Neural progenitor cell (in vitro differentiated cells): ENCODE measurements at places on chromosomes 2 and 18. TPM values are rescaled to one million over a fixed set of nuclear protein-coding genes. Genes with fewer than 3 reads are reported as not detected.

- no peak for DNase-seq
Measured at GRCh38 chr2:223941579-223942277, 3.4 kb downstream of the WDFY1 start.

GRCh38 chr2:140200764-140201163 lies 1420.6 kb upstream of the NXPH2 start:
- no peak for DNase-seq

The FOXI3 gene
- total RNA-seq, result 0.51 and 0.90 TPM in 2 replicates

DNA sequence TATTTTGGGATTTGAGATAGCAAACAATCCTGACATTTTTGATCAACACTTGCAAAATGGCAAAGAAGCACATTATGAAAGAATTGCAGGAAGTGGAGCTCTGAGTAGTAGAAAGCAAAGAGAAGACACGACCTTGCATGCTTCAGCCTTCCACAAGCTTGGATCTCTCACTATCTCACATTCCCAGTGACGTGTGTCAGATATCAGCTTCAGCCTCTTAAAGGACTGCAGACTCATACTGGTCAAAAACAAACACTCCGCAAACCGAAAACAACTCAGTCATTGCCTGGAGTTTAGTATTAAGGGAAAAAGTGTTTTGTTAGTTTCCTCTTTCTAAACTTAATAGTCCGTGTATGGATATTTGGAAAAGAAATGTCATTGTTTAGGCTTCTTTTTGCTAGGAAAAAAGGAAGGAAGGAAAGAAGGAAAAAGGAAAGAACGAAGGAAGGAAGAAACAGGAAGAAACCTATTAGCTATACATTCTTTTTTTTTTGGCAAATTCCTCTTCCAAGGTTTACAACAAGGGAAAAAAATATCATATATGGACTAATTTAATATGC lies 32.6 kb upstream of the SLC40A1 start:
- DNase-seq, result no peak

DNA sequence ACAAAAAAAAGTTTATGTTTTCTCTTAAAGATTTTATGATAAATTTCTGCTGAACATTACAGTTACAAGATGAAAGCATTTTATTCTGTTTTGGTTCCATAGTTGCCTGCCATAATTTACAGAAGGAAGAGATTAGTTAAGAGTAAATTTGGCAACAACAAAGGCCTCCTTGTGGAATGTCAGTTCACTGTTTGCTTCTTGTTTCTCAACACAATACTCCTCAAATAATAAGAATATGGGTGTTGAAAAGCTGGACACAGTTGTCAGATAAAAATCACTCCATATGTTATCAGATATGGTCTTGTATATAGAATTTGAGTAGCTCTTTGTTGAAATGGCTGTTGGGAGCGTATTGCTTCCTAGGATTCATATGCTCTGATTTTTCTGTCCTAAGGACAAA lies 359.5 kb downstream of the CPS1 start:
- DNase-seq, result no peak

- DNase-seq, result no peak
Measured at GRCh38 chr2:218128781-218129457, 3.1 kb downstream of the CXCR2 start.

DNA sequence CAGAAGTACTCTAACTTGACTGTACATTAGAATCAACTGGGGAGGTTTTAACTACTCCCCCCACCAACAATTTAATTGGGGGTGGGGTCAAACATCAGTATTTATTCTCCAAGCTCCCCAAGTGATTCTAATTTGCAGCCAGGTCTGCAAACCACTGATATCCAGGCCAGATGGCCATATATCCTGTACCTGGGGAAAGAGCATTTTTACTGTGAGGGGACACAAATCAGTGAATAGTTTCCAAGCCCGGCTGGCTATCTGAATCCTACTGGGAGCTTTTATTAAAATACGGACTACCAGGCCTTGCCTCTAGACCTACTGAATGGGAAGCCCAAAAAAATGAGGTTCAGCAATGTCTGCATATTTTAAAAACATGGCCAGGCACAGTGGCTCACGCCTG lies 88.5 kb downstream of the TCF4 start:
- no peak for DNase-seq

DNA sequence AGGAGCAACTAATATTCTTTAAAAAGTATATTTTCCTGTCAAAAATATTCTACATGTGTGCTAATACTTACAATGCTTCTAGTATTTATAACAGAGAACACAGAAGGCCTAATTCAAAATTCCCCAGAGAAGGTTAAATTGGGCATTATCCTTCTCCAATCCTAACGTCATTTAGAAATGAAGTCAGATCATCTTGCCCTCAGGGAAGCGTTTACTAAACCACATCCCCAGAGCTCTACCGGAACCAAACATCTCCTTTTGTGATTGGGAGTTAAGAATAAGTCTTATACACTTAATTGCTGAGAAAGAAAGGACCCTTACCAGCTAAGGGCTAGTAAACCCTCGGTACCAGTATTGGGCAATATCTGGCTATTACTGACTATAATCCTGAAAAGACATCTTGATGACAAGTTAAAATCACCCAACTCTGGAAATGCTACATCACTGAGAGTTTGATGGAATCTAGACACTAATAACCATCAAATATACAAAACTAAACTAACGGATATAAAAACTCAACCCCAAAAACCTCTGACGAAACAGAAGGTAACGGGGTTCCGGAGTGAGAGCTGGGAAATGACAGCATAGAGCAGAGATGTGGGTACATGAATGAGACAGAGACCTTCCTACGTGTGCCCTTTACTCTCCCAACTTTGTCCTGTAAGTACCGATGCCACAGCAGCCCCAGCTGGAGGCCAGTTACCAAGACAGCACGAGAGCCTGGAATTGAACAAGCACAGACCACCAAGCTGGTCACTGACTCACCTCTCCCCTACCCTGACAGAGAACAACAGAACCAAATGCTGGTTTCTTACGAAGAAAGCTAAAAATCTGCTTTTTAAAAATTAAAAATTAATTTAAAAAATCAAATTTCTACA lies 35.0 kb downstream of the WDSUB1 start:
- DNase-seq, result no peak

GRCh38 chr18:77203071-77203470 lies 46.6 kb upstream of the GALR1 start:
- peak; percentile 42 for DNase-seq

- no peak for DNase-seq
Measured at GRCh38 chr2:160381425-160381951, 112.1 kb downstream of the RBMS1 start.

- peak; percentile 31 for DNase-seq
Measured at GRCh38 chr2:174901075-174901474, 104.1 kb downstream of the CHN1 start.

The NCKAP5 gene
- total RNA-seq, result 0.43 and 0.47 TPM in 2 replicates

- DNase-seq, result peak; percentile 76
Measured at GRCh38 chr2:227748079-227748478, 2.4 kb downstream of the SCYGR8 start.

The GPR35 gene
- 0.34 and 0.74 TPM in 2 replicates for total RNA-seq

DNA sequence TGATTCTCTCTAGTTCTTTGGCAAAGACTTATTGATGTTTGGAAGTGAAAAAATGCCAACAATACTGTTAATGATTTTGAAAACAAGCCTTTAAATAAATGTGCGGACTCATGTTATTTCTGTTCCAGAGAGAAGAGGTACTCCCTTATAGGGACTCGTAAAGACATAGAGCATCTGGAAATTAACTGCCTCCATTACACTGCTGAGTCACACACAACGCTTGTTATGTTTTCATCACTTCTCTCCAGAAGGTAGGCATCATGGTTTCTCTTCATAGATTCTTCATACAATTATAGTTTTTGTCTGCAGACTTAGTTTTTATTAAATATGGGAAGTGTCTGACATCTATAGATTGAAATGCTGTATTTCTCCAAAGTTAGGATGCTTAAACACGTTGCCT lies 302.5 kb upstream of the EPC2 start:
- no peak for DNase-seq

- no peak for DNase-seq
Measured at GRCh38 chr2:218748741-218749441, 33.1 kb upstream of the CYP27A1 start.
